ENCODE measurements at places on chromosomes 13 and 19.

DNA sequence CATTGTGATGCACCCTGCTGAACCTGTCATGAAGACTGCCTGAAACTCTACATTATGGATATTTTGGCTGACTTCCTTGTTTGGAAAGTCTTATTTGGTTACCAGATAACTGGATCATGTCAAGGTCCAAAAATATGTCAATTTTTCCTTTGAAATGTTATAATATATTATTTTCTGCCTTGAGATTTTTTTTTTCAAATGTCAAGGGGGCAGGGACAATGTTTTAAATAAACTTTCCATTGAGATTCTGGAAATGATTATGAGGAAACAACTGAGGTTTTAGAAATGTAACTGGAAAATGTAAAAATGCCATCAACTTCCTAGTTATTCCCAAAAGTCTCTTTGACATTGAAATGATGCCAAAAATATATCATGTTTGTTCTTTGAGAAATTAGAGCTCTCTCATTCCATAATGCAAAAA is 117.0 kb downstream of the RFC3 start:
- no peak for DNase-seq

DNA sequence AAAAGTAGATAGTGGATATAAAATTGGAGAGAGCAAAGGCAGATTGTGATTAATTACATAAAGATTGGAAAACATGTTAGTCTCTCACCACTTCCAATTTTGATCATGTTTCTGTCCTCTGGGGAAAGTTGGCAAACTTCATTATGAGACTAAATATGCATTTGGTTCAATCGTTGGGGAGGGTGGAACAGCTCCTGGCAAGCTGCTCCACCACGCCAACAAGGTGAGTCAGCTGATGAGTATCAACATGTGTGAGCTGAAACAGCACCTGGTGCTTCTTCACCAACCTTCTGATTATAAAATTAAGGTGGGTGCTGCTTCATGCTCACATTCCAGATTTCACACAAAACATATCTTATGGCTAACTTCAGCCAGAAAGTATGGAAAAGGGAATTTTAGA is 1784.6 kb downstream of the SLITRK5 start:
- DNase-seq: no peak

GRCh38 chr19:49422407-49423070 is 702 bp downstream of the PTH2 start:
- DNase-seq: no peak

GRCh38 chr13:113559061-113559460 is 25.5 kb upstream of the TFDP1 start:
- no peak for DNase-seq

- no peak for DNase-seq
Measured at GRCh38 chr13:50672025-50672424, 171.5 kb downstream of the DLEU7 start.

DNA sequence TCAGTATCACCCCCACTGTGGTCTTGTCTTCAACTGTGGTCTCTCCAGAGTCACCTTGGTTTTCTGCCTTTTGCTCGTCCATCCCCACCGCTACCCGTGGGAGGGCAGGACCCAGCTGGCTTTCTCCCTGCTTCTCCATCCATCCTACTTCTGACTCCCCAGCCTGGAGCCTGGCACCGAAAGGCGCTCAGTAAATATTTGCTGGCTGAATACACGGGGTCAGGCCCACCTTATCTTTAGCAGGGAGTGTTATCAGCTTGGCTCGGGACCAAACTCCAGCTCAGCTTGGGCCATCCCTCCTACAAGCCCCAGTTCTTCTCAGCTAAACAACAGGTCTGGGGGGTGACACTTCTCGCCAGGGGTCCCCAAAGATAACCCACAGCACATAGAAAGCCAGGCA is 62.0 kb upstream of the KLF2 start:
- DNase-seq: no peak

- DNase-seq: no peak
Measured at GRCh38 chr13:79070343-79070974, 335.6 kb downstream of the RBM26 start.

DNA sequence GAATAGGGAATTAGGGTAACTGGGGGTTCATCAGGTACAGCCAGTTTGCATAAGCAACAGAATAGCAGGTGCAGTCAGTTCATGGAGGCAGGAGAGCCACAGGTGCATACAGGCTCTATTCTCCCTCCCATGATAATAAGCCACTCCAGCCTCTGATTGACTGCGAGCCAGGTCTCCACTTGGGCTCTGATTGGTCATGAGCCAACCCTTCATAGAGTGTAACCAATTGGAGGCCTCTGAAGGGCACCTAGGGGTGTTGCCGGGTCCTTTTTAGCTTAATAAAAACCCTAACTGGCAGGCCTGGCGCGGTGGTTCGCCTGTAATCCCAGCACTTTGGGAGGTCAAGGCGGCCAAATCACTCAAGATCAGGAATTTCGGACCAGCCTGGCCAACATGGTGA is 8.7 kb upstream of the CKM start:
- no peak for DNase-seq

DNA sequence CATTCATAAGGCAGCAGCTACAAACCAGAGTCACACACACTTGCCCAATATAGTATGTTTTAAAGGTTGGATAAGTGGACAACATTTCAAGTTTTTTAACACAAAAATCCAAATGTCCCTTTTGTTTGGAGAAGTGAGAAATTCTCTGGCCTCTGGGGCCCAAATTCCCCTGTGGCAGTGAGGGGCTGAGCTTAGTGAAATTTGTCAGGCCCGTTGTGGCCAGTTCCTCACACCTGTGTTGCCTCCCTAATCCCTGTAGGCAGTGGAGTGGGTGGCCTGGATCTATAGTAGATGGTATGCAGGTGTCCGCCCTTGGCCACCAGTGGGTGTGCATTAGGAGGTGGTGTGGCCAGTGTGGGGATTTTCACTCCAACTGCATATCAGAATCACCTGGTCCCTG is 6.7 kb downstream of the WDR62 start:
- no peak for DNase-seq

All from stimulated activated CD4-positive, alpha-beta T cell treated with anti-CD3 and anti-CD28 coated beads, TNF-alpha, amount 100 ng/mL, for 48 hours (primary cell).